ENCODE measurements at places on chromosomes 1 and 21. TPM values are rescaled to one million over a fixed set of nuclear protein-coding genes. Genes with fewer than 3 reads are reported as not detected.

CTSK gene
- 2.1 TPM for total RNA-seq

DNA sequence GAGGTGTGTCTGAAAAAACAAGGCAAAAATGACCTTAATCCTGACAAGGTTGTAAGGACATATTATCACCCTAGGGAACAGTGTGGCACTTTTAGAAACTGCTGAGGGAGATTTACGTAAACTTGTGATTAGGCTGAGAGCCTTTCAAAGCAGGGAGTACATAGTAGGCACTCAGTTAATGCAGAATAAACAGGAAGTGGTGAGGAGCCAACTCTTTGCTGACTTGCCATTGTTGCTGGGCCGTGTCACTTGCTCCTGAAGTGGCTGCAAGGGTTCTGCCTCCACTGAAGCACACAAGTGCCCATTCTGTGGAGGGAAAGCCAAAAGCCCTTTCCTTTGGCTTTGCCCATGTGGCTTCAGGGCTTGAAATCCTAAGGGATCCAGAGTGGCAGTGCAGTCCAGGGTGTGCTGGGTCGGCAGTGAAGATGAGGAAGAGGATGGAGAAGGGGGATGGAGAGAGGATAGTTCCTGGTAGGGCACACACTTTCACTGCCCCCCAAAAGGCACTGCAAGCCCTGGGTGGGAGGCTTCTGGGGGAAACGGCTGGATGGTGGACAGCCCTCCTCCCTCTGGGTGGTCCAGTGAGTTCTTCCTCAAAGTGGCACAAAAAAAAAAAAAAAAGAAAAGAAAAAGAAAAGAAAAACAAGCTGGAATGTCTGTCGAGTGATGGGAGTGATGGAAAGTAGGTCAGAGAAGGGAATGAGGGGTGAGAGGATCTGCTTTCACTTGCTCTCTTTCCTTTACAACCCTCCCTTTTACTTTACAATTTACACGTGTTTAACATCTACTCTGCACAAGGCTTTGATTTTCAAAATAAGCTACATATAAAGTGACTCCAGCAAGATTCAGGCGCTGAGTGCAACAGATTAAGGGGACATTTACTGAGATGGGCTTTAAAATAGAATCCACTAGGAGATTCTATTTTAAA lies 13.7 kb upstream of the RHEX start:
- H3K36me3 ChIP-seq = no peaks in the 10 kb centered on the region
- no peak overlapping the region for H3K27ac ChIP-seq

GRCh38 chr1:209769171-209769904 lies 13.5 kb downstream of the TRAF3IP3 start:
- H3K4me1 ChIP-seq = peaks cover 39% of the 10 kb centered on the region
- no peak overlapping the region for H3K27ac ChIP-seq
- no peaks in the 10 kb centered on the region for H3K27me3 ChIP-seq
- H3K4me3 ChIP-seq = no peak overlapping the region
- H3K36me3 ChIP-seq = peaks cover 31% of the 10 kb centered on the region
- peak; percentile 93 for DNase-seq

DNA sequence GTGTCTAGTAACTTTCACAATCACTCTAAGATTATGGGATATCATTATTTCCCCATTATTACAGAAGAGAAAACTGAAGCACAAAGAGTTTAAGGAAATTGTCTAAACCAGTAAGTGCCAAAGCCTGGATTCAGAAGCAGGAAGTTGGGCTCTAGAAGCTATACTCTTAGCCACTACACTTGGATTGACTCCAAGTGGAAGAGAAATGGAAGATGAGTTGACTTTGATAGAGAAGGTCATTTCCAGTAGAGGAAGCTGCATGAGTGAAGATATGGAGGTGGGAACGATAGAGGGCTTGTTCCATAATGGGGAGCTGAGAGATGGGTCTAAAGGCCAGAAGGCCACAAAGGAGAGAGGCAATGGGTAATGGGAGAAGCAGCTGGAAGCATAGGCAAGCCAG lies 11.7 kb upstream of the TDRD10 start:
- H3K4me1 ChIP-seq = peaks cover 16% of the 10 kb centered on the region
- H3K36me3 ChIP-seq = no peaks in the 10 kb centered on the region
- no peak overlapping the region for H3K27ac ChIP-seq
- no peak for DNase-seq
- H3K27me3 ChIP-seq = peaks cover 30% of the 10 kb centered on the region

GRCh38 chr1:87600055-87600850 lies 271.6 kb downstream of the LMO4 start:
- no peak overlapping the region for H3K27ac ChIP-seq
- DNase-seq = no peak
- peaks cover 1% of the 10 kb centered on the region for H3K27me3 ChIP-seq
- no peak overlapping the region for H3K4me3 ChIP-seq

DNA sequence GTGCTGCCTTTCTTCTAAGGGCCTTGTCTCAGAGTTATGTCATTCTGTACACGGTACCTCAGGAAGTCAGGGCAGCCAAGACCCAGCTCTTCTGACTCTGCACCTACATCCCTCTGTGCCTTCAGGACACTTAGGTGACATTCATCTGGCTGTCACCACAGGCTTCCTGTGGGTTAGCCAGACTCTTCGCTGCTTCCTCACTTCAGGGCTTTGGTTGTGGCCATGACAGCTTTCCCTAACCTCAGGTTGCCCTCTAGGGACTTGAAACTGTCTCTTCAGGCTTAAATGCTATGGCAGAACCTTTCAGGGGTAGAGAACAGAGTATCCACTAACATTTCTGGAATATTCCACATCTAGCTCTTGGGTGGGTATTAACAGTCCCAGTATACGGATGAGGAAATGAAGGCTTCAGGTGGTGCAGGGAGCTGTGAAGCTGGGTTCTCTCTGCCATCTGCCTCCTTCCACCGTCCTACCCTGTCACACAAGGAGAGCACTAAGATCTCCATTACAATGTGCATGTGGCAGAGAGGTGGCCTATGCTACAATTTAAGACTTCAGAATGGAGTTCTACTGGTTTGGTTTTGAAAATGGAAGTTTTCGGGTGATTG lies 9.9 kb downstream of the TSSK3 start:
- H3K27me3 ChIP-seq = no peaks in the 10 kb centered on the region
- no peak overlapping the region for H3K4me3 ChIP-seq
- H3K27ac ChIP-seq = peak overlapping the region; percentile 60
- peaks cover 42% of the 10 kb centered on the region for H3K36me3 ChIP-seq

DNA sequence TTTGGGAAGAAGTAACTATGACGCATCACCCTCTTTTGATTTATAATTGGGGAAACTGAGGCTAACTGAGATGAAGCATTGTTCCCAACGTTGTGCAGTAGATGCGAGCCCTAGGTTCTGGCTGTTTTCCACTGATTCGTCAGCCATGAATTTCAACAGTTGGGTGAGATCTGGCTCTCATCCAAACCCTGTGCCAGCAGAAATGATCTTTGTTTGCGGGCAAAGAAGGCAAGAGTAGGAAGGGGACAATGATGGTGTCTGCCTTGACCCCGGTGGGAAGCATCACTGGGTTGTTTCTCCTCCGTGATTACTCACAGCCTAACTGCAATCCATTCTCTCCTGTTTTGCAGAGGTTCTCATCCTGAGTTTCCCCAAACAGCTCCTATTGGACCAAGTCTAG lies 142.3 kb downstream of the MIS18A start:
- H3K27me3 ChIP-seq = no peaks in the 10 kb centered on the region
- DNase-seq = no peak
- no peak overlapping the region for H3K4me3 ChIP-seq
- no peak overlapping the region for H3K27ac ChIP-seq

IFNLR1 gene
- total RNA-seq = 5.3 TPM

DNA sequence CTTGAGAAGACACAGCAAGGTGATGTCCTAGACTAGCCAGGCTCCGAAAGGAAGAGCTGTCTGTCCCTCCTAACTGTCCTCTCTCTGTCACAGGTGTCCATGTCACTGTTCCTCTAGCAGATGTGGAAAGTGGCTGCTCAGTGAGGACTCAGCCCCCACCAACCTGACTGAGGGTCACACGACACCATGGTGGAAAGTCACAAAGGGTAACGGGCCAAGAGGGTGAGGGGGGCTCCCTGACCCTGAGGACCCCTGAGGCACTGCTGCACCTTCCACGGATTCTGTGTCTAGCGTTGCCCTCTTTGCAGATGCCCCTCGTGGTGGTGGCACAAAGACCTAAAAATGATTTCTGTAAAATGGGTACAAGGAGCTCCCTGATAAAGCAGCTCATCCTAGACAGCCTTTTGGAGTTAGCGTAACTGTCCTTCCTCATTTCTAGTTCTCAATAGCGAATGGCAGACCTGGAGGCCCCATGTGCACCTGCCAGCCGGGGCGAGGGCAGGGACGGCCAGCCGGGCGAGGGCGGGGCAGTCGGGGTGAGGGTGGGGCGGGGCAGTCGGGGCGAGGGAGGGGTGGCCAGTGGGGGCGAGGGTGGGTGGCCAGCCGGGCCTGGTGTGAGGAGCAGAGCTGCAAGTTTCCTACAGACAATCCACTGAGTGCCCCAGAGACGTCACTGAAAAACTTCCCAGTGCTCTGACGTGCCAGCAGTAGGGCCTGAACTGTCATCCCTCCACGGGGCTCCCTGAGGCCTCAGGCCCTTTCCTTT lies 23.4 kb downstream of the POFUT2 start:
- H3K4me1 ChIP-seq = peaks cover 15% of the 10 kb centered on the region
- peaks cover under 1% of the 10 kb centered on the region for H3K27me3 ChIP-seq
- H3K36me3 ChIP-seq = peaks cover 31% of the 10 kb centered on the region
- no peak overlapping the region for H3K27ac ChIP-seq

- no peak for DNase-seq
- H3K4me3 ChIP-seq = no peak overlapping the region
- peaks cover 1% of the 10 kb centered on the region for H3K27me3 ChIP-seq
- no peaks in the 10 kb centered on the region for H3K36me3 ChIP-seq
- H3K27ac ChIP-seq = no peak overlapping the region
These were observed 108.5 kb downstream of the CACHD1 start for GRCh38 chr1:64578270-64578973.

DNA sequence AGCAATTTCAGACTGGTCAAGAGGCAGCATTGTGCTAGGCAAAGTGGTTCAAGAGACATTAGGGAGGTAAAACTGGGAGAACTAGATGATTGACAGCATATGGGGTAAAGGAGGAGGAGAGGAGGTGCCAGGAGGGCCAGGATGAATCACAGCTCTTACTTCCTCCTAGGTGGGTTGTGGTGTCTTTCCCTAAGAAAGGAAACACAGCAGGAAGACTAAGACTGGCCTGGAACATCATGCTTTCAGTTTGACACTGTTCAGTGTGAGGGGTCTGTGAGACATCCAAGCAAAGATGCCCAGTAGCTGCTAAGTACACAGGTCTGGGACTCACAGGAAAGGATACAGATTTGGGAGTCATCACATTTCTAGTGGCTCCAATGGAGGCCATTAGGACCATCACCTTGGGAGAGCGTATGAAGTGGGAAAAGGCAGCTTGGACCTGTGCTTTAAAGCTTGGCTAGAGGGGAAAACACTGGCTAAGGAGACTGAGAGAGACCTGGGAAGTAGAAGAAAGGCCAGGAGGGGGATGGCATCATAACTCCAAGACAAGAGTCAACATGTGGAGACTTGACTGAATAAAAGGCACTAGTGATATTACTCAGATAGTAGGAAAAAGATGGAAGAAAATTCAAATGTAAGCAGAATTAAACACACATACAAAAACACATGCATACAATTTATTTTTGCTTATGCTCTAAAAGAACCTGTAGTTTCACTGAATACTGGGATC lies 17.3 kb downstream of the CD58 start:
- H3K36me3 ChIP-seq = peaks cover 53% of the 10 kb centered on the region
- H3K4me3 ChIP-seq = peak overlapping the region; percentile 4
- DNase-seq = no peak
- H3K27ac ChIP-seq = peak overlapping the region; percentile 56
- no peaks in the 10 kb centered on the region for H3K27me3 ChIP-seq

- H3K4me1 ChIP-seq = peaks cover 6% of the 10 kb centered on the region
- DNase-seq = no peak
These were observed 31.7 kb upstream of the DMRTA2 start for GRCh38 chr1:50454911-50455310.

- no peak overlapping the region for H3K4me3 ChIP-seq
- no peak overlapping the region for H3K27ac ChIP-seq
- DNase-seq = no peak
These were observed 194.6 kb downstream of the TNR start for GRCh38 chr1:175548774-175549173.

DNA sequence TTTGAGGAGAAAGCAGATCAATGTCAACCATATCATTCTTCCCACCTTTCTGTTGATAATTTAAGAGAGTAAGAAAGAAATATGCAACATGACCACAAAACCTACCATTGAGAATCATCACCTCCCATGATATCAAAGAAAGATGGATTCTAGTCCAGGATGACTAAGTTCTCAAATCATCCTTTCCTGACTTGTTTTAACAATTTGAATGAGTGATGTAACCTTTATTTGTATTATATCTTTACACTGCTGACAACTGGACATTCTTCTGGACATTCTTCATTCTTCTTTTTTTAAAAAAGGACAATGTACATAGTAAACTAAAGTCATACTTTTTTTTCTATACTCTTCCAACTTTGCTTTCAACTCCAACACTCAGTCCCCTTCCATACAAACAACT lies 9.5 kb downstream of the PSMB4 start:
- peaks cover 60% of the 10 kb centered on the region for H3K36me3 ChIP-seq
- no peak for DNase-seq
- H3K27ac ChIP-seq = no peak overlapping the region
- H3K4me3 ChIP-seq = no peak overlapping the region

NBPF4 gene
- total RNA-seq = not detected

DNA sequence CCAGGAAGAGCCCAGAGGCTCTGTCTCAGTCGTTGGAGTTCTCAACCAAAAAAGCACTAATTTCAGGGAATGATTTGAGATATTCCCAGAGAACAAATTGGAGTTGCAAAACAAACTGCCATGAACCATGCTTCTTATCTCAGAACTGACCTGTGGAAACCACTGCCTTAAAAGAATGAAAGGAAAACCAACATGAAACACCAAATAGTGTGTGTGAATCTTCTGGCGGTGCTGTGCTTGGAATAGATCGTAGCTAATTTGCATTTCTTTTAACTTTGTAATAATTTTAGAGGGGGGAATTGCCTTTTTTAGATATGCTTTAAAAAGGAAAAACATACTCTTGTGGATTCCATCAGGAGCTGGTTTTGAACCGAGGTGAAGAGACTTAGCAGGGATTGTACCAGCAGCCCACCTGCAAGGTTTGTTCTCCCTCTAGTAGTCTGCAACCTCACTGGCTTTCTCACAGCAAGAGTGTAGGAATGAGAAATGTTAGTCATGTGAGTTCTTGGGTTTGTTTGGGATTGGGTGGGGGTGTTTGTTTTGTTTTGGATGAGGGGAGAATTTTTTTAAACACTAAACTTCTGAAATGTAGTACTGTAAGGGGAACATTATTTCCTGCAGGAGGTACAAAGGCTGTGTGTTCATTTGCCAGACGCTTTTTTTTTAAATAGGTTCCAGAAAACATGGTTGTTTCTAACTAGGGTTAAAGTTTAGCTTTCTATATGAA lies 45.7 kb upstream of the ANGPTL1 start:
- no peaks in the 10 kb centered on the region for H3K36me3 ChIP-seq
- DNase-seq = no peak
- no peak overlapping the region for H3K4me3 ChIP-seq

DNA sequence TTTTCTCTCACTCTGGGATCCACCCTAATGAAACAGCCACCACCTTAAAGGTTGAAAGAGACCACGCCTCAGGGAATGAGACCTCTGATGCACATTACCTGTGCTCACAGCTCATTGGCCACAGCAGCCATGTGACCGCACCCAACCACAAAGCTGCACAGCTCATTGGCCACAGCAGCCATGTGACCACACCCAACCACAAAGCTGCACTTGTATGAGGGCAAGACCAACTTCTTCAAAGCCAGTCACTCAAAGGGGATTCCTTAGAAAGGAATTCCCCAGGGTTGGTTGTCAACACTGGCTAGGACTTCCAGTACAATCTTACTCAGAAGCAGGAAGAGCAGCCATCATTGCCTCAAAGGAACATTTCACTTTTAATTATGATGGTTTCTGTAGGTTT lies 43.6 kb upstream of the PDE9A start:
- H3K36me3 ChIP-seq = no peaks in the 10 kb centered on the region
- no peak overlapping the region for H3K27ac ChIP-seq
- H3K4me3 ChIP-seq = no peak overlapping the region
